Caco-2 (cell line): ENCODE measurements at places on chromosomes 7 and 10. TPM values are rescaled to one million over a fixed set of nuclear protein-coding genes. Genes with fewer than 3 reads are reported as not detected.
A peak's percentile ranks its signal among the peaks of the same experiment; 100 is the strongest.

DNA sequence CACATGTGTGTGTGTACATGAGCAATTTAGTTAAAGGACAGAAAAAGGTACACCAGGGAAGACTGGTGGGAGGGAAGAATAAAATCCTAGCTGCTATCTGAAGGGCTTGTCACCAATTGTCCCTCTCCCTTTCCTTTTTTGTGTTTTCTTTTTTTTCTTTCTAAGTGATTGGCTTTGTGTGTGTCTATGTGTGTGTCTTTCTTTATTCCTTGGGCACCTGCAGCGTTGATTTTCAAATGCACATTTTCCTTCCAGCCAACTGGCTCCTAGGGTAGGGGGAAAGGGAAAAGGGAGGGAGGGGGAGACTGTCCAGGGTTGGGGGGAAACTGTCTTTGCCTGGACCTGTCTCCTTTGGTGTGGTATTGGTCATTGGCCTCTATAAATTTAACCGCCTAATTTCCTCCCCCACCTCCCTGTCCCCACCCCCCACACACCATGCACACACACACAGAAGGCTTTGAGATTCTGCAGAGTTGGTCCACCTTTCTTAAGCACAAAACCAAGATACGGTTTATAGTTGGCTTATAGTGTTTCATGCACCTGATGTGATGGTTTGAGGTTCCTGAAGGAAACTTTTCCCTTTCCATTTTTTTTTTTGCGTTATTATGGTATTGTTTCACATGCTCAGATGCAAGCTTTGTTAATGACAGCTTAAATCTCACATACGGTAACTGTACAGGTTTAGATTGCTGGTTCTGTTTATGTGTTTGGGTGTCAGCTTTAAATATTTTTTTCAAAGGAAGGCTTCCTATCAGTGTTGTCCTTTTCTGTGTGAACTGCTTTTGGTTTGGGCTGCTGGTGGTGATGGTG, 2.6 kb downstream of the AUTS2 start:
- H3K36me3 ChIP-seq = no peaks in the 10 kb centered on the region
- DNase-seq = no peak
- no peak overlapping the region for H3K27ac ChIP-seq
- no peaks in the 10 kb centered on the region; the same call in 1 of the 2 replicates for H3K27me3 ChIP-seq
- H3K4me1 ChIP-seq = peaks cover 13% of the 10 kb centered on the region

Gene FGL2
- not detected in 2 replicates for total RNA-seq

Gene BLNK
- 0.30 and 0.36 TPM in 2 replicates for total RNA-seq

Gene IL15RA
- total RNA-seq = 0.46 and 0.66 TPM in 2 replicates

DNA sequence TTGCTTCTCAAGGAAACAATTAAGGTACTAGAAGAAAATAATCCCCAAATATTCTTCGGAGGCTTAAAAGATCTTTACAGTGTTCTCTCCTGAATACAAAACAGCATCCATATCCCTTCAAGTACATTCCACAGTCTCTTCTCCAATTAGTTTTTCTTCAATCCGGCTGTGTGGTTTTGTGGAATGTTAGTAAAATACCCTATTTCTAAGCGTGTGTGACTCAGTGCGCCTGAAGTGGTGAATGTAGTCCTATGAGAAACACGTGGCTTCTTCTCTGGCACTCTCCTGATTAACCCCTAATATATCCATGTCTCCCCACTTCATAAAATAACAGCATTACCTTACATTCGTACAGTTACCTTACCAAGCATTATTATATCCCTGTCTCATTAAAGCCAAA, 570.2 kb downstream of the ARL4A start:
- H3K36me3 ChIP-seq = no peaks in the 10 kb centered on the region
- no peaks in the 10 kb centered on the region for H3K27me3 ChIP-seq
- H3K4me1 ChIP-seq = no peaks in the 10 kb centered on the region

GRCh38 chr7:20441346-20441745, 110.6 kb downstream of the ITGB8 start:
- peaks cover 10% of the 10 kb centered on the region; the same call in 1 of the 2 replicates for H3K4me1 ChIP-seq
- H3K27ac ChIP-seq = no peak overlapping the region
- H3K4me3 ChIP-seq = no peak overlapping the region
- DNase-seq = no peak

Gene ZNF777
- total RNA-seq = 20.8 and 22.7 TPM in 2 replicates

GRCh38 chr7:130942211-130942964, 208.4 kb upstream of the KLF14 start:
- DNase-seq = peak; percentile 51
- peaks cover 7% of the 10 kb centered on the region; the same call in 1 of the 2 replicates for H3K4me1 ChIP-seq
- H3K27me3 ChIP-seq = no peaks in the 10 kb centered on the region
- H3K36me3 ChIP-seq = no peaks in the 10 kb centered on the region

DNA sequence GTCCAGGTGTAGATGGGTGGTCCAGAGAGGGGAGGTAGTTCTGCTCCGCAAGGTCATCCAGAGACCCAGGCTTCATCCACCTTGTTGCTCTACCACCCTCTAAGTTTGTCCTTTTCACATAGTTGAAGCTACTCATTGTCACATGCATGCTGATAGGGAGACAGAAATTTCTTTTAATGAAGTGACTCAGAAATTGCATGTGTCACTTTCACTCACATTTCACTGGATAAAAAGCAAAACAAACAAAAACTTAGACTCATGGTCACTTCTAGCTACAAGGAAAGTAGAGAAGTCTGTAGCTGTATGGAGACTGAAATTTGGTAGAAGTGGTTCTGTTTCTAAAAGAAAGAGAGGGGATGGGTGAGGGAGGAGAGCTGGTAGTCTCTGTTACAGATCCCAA, 161.9 kb downstream of the SORCS3 start:
- no peak overlapping the region for H3K4me3 ChIP-seq
- no peaks in the 10 kb centered on the region for H3K36me3 ChIP-seq
- no peak for DNase-seq

- H3K4me1 ChIP-seq = peaks cover 18% of the 10 kb centered on the region
- DNase-seq = no peak
- H3K36me3 ChIP-seq = no peaks in the 10 kb centered on the region
- no peaks in the 10 kb centered on the region for H3K27me3 ChIP-seq
- H3K4me3 ChIP-seq = no peak overlapping the region
Measured at GRCh38 chr7:92806496-92806895, 29.9 kb downstream of the CDK6 start.

- H3K4me3 ChIP-seq = no peak overlapping the region
- no peak for DNase-seq
- H3K4me1 ChIP-seq = peaks cover 9% of the 10 kb centered on the region; the same call in 1 of the 2 replicates
Measured at GRCh38 chr10:20890491-20891337, 6.4 kb downstream of the NEBL start.

DNA sequence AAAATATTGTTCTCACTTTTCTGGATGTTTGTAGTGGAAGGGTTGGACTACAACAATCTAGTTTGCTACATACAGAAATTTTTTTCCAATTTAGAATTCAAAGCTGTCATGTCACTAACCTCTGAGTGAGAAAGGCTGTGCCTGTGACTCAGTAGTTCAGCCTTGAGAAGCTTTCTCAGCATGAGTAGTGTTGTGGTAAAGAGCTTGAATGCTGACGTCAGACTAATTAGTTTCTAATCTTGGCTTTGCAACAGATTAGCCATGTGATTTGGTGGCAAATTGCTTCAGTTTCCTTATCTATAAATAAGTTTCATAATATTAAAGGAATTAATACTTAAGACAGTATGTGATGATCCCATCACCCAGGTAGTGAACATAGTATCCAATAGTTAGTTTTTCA, 83.8 kb downstream of the ABCA13 start:
- H3K27ac ChIP-seq = no peak overlapping the region
- no peak for DNase-seq
- H3K36me3 ChIP-seq = no peaks in the 10 kb centered on the region

Gene SEMA3C
- total RNA-seq = 25.8 and 32.1 TPM in 2 replicates

GRCh38 chr10:21068026-21068656, 171.0 kb upstream of the NEBL start:
- no peak overlapping the region for H3K27ac ChIP-seq
- no peaks in the 10 kb centered on the region for H3K4me1 ChIP-seq
- H3K4me3 ChIP-seq = no peak overlapping the region
- H3K36me3 ChIP-seq = no peaks in the 10 kb centered on the region
- H3K27me3 ChIP-seq = no peaks in the 10 kb centered on the region

Gene TRIM73
- total RNA-seq = 0.82 and 0.86 TPM in 2 replicates

Gene SLC26A4
- total RNA-seq = not detected in 2 replicates

Gene CNPY1
- total RNA-seq = not detected in 2 replicates
